ENCODE measurements at places on chromosomes 2 and 18. TPM values are rescaled to one million over a fixed set of nuclear protein-coding genes. Genes with fewer than 3 reads are reported as not detected.

COL6A3 gene
- polyA plus RNA-seq: 116 TPM

DES gene
- polyA plus RNA-seq: 13,697 TPM

PRADC1 gene
- polyA plus RNA-seq: 221 TPM

RMDN2 gene
- polyA plus RNA-seq: 2.5 TPM

CREB1 gene
- polyA plus RNA-seq: 5.5 TPM

IL1RN gene
- polyA plus RNA-seq: 0.22 TPM

MOGAT1 gene
- polyA plus RNA-seq: 0.51 TPM

DNA sequence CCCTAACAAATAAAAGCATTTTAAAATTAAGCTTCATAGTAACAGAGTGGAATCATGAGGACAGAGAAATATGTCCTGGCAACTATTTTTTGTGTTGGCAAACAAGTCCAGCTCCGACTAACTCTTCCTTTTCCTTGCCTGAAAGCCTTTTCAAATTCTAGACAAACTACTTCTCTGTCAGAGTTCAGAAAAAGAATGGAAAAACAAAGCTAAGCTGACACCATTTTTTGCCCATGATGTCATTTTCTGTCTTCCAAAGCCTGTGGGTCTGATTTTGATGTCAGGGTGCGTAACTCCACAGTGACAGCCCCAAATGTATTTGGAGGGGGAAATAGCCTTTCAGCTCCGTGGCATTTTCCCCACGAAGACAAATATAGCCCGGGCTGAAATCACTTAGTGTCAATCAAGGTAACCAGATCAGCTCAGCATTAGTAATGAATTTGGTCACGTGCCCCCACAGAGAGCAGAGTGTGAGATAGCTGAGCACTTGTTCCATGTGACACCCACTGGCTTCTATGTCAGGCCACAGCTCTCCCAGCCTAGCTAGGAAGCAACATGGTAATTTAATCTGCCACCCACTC is 233.0 kb upstream of the SIX2 start:
- H3K4me3 ChIP-seq: no peak overlapping the region
- H3K4me1 ChIP-seq: peaks cover 30% of the 10 kb centered on the region
- no peaks in the 10 kb centered on the region for H3K27me3 ChIP-seq
- H3K27ac ChIP-seq: peak overlapping the region; percentile 74
- no peaks in the 10 kb centered on the region for H3K36me3 ChIP-seq

DNA sequence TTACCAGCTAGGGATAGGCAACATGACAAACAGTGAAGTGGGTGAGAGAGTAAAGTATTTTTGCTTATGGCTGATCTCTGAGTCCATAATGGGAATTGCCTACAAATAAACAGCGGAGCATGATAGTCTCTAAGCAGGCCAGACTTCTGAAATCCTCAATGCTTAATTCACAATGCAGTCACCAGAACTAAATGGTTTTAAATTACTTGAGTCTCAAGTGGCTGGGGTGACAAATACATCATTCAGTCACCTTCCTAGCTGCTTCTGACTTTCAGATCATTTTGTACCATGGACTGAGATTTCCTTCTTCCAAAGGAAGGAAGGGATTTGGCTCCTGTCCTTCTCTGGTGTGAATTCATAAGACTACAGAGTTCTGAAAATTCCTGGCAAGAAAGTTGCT is 82.8 kb upstream of the RMP24 start:
- H3K4me3 ChIP-seq: no peak overlapping the region
- H3K4me1 ChIP-seq: no peaks in the 10 kb centered on the region
- H3K27me3 ChIP-seq: no peaks in the 10 kb centered on the region
- H3K36me3 ChIP-seq: no peaks in the 10 kb centered on the region

DNA sequence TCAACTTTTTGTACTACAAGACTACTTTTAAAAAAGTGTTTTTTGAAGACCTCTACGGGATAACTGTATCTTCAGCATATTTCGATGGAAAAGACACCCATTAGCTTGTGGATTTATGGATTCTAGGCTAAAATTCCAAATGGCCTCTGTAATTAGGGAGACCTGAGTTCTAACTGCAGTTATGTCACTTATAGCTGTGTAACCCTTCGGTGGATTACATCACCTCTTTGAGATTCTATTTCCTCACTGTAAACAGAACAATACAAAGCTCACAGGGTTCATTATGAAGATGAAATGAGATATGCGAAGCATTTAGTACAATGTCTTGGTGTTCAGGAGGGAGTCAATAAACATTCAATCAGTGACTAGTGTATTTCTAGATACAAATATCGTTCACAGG is 24.2 kb downstream of the LMAN2L start:
- no peak overlapping the region for H3K4me3 ChIP-seq
- H3K36me3 ChIP-seq: no peaks in the 10 kb centered on the region
- H3K27ac ChIP-seq: no peak overlapping the region

DNA sequence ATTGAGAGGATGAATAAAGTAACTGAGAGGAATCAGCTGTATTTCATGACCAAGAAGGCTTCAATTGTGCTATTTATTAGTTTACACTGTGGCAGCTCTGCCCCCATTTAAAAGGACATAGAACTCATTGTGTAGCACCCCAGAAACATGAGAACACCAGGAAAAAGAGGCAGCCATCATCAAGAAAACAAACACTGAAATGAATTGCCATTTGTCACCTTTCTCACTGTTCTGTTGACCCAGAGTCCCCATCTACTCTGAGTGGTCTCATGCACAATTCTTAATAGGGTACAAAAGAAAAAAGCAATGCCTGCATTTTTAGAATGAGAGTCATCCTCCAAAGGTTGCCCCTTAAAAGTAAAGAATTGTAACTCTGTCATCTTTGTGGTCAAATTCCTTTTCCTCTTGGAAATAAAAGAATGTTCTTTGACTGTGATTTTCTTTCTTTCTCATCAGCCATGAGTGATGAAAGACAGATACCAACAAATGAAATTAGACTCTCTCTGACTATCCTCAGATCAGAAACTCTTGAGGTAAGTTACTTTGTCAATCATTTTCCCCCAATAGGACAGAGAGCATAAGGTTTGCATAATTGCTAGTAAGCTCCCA is 1941.9 kb upstream of the PIK3C3 start:
- DNase-seq: no peak
- no peak overlapping the region for H3K27ac ChIP-seq
- H3K36me3 ChIP-seq: no peaks in the 10 kb centered on the region
- no peaks in the 10 kb centered on the region for H3K27me3 ChIP-seq
- H3K4me1 ChIP-seq: no peaks in the 10 kb centered on the region
- no peak overlapping the region for H3K4me3 ChIP-seq

DNA sequence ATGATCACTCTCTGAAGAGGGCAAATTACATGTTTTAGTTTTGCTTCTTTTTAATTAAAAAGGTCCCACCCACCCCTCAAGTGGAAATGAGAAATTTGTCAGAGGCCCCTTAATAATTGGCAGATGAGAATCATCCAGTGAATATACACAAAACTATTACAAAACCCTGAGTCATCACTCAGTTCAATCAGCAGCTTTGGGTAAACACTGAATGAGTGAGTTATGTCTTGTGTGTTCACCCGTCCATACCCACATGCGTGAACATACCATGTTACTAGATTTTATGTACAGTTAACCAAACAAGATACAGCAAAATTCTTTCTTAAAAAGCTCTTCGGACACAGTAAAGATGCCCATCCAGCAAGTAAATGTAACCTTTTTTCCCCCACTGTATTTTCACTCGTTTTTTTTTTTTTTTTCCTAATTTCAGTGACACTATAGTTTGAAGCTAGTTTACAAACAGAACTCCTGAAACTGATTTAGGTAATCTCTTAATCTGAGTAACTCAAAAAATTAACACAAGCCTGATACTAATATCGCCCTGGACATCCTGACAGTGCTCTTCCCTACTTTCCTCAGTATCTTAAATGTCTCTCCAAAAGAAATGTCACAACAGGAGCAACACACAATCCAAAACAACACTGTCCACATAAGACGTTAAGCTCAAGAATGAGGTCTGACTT is 1.4 kb downstream of the PSME4 start:
- peak overlapping the region; percentile 97 for H3K27ac ChIP-seq
- DNase-seq: no peak
- peaks cover 6% of the 10 kb centered on the region for H3K36me3 ChIP-seq
- H3K4me1 ChIP-seq: peaks cover 28% of the 10 kb centered on the region

GRCh38 chr2:120606931-120607330 is 128.7 kb upstream of the GLI2 start:
- peaks cover 21% of the 10 kb centered on the region for H3K4me1 ChIP-seq
- H3K36me3 ChIP-seq: no peaks in the 10 kb centered on the region
- DNase-seq: no peak
- no peak overlapping the region for H3K4me3 ChIP-seq

DNA sequence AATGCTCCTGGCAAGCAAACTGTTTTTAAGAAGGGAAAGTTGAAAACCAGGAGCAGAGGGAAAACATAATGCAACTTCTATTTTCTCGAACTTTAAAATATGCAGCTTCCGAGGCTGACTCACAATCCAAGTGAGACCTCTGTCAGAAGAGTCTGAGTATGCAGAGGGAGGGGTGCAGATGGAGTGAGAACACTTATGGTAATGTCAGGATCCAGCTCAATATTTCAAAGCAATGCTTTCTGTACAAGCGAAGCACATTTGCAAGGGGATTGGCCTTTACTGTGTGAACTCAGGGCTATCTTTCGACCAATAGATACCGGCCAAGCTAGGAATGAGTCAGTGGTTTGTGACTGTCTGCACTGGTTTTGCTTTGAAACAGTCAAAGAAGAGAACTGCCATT is 242.7 kb downstream of the CNTNAP5 start:
- DNase-seq: no peak
- H3K27ac ChIP-seq: no peak overlapping the region
- no peaks in the 10 kb centered on the region for H3K27me3 ChIP-seq
- no peak overlapping the region for H3K4me3 ChIP-seq
- no peaks in the 10 kb centered on the region for H3K36me3 ChIP-seq

- no peaks in the 10 kb centered on the region for H3K36me3 ChIP-seq
- H3K4me1 ChIP-seq: peaks cover 64% of the 10 kb centered on the region
- H3K4me3 ChIP-seq: no peak overlapping the region
- H3K27me3 ChIP-seq: no peaks in the 10 kb centered on the region
- no peak overlapping the region for H3K27ac ChIP-seq
Observed at GRCh38 chr2:203806761-203807160, 60.8 kb upstream of the CTLA4 start.

Data from heart right ventricle (tissue), 16 donors.